ENCODE measurements at places on chromosomes 2 and 18.

GRCh38 chr18:75782826-75783225, 355.3 kb upstream of the SMIM21 start:
- DNase-seq, result no peak

GRCh38 chr2:878245-878930, 72.3 kb upstream of the SNTG2 start:
- no peak for DNase-seq

GRCh38 chr2:1915196-1915595, 170.9 kb upstream of the PXDN start:
- no peak for DNase-seq

GRCh38 chr2:12903272-12903671, 186.5 kb downstream of the TRIB2 start:
- DNase-seq, result no peak

- no peak for DNase-seq
Observed at GRCh38 chr2:9416962-9417316, 6.4 kb downstream of the ITGB1BP1 start.

GRCh38 chr2:236720974-236721540, 151.4 kb downstream of the ACKR3 start:
- DNase-seq, result no peak

- no peak for DNase-seq
Observed at GRCh38 chr2:69692424-69692823, 48.9 kb upstream of the AAK1 start.
